Kidney (tissue), 22 donors: ENCODE measurements at places on chromosomes 7 and 10.

GRCh38 chr10:34656661-34657060 lies 158.4 kb downstream of the PARD3 start:
- no peak for DNase-seq

DNA sequence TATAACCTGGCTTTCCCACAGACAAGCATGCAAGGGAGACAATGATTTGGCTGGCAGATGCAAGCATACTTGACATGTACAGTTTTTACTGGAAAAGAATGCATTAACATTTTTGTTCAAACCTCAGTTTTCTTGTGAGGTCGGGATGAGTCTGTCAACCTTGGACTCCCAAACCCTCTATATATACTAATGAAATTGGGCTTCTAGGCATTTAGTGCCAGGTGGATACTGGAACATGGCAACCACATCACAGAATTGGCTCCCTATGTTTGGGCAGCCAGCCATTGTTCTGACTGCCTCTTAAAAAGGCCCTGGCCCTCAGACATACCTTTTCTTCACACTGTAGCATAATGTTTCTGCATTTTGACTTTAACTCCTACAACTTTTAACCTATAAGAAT lies 39.1 kb downstream of the CDK6 start:
- no peak for DNase-seq

DNA sequence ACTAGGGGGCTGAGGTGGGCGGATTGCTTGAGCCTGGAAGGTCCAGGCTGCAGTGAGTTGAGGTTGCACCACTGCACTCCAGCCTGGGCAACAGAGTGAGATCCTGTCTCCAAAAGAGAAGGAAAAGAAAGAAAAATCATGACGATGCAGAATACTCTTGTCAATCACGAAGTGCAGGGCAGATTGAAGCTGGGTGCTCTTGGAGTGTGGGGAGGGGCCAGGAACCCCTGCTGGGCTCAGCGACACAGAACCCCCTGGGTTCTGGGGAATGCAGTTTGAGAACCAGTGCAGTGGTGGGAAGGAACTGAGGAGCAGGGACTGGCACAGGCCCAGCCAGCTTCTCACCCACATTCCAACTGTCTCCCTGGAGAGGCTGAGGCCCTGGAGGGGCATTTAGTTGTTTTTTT lies 10.8 kb upstream of the INTS1 start:
- no peak for DNase-seq

DNA sequence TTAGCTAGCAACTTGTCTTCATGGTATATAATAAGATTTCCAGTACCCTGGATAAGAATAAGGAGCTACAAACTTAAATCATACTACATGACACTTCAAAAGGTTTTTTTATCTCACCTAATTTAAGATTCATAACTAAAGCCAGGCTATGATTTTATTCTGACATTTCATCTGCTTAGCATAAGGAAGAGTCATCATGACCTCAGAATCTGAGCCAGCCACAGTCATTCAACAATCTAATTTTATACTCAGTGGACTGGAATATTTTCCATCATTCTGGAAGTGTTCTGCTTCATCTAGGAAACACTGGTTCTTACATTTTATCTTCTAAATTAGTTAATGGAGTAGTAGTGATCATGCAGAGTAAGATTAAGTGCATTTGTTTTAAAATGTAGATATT lies 102.1 kb upstream of the KCND2 start:
- no peak for DNase-seq

GRCh38 chr10:103184615-103185014 lies 8.5 kb downstream of the NT5C2 start:
- DNase-seq, result peak; percentile 54

GRCh38 chr10:49152663-49153062 lies 18.8 kb upstream of the FAM170B start:
- DNase-seq, result no peak

DNA sequence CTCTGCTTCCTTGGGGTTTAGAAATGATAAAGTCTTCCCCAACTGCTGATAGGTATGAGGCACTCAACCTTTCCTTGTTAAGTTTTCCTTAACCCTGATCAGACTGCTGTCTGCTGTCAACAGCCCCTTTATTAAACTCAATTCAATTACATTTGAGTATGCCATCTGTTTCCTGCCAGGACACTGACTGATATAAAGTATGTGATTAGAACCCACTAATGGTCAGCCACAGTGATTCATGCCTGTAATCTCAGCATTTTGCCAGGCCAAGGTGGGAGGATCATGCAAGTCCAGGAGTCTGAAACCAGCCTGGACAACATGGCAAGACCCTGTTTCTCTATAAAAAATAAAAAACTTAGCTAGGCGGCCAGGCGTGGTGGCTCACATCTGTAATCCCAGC lies 18.1 kb downstream of the BAZ1B start:
- DNase-seq, result no peak

GRCh38 chr7:4072161-4072925 lies 609.8 kb upstream of the FOXK1 start:
- DNase-seq, result no peak

DNA sequence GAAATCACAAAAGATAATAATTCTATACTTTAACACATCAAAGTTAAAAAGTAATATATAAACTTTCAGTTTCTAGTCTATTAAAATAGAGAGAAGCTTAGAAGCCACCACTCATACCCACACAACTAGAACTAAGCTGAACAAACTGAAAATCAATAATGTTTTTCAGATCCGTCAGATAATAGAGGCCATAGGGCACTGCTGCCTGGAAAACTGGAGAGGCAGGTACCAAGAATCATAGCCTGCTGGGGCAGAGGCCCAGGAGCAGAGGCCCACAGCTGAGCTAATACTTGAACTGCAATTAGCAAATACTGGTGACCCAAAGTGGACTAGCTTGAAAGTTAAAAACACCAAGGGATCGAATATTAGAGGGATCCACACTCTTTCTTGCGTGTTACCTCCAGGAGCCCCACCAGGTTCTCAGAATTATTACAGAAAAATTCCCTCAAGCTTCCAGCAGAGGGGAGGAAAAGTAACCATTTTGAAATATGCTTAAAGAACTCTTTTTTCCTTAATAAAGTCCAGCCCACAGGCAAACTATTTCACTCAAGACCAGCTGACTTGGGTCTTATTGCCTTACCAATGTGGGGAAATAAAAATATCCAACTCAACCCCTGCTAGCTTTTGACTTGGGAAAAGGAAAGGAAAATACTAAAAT lies 774.1 kb upstream of the IGFBP3 start:
- DNase-seq, result no peak

DNA sequence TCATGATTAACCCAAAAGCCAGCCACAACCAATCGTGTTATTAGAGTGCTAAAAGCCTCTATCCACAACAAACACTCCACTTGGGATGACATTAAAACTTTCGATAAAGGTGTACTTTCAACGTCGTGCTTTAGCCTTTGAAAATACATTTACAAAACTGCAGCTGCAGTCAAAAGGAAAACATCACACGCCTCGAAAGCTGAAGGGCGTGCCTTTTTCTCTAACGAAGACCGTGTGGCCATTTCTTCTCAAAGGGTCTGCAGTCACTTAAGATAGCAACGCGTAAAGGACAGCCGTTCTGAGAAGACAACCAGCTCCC lies 1.1 kb downstream of the ARHGAP12 start:
- no peak for DNase-seq

DNA sequence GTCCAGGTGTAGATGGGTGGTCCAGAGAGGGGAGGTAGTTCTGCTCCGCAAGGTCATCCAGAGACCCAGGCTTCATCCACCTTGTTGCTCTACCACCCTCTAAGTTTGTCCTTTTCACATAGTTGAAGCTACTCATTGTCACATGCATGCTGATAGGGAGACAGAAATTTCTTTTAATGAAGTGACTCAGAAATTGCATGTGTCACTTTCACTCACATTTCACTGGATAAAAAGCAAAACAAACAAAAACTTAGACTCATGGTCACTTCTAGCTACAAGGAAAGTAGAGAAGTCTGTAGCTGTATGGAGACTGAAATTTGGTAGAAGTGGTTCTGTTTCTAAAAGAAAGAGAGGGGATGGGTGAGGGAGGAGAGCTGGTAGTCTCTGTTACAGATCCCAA lies 161.9 kb downstream of the SORCS3 start:
- DNase-seq, result no peak

DNA sequence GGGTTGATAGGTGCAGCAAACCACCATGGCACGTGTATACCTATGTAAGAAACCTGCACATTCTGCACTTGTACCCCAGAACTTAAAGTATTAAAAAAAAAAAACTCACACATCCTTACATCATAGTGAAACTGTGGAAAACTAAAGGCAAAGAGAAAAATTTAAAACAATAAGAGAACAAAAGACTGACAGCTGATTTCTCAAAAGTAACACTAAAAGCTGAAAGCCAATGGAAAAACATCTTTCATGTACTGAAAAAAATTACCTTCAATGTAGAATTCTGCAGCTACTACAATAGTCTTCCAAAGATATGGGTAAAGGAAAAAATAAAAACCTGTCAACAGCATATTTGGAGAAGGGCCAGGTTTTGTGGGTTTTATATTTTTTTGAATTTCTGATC lies 729.1 kb upstream of the NRP1 start:
- no peak for DNase-seq

DNA sequence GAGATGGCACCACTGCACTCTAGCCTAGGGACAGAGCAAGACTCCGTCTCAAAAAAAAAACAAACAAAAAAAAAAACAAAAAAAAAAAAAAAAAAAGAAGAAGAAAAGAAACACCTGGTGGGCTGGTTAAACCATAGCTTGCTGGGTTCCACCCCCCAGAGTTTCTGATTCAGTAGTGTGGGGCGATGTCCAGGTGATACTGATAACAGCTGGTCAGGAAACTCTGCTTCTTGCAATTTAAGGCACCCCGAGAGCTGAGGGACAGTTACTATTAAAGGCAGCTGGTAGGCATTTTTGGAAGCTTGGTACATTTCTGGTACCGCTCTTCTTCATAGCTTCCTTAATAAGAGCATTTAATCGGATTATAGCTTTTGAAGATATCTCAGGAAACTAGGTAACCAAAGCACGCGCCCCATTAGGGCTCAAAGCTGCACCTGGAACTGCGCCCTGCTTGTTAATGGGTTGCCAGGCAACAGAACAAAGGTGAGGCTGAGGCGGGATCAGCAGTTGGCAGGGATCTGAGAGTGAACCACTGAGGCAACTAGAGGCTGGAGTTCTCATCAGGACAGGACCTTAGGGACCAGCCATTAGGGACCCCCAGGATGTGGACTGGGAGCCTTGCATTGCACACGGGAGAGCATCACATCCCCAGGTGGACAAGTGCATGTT lies 6.5 kb upstream of the SDK1 start:
- DNase-seq, result peak; percentile 46

DNA sequence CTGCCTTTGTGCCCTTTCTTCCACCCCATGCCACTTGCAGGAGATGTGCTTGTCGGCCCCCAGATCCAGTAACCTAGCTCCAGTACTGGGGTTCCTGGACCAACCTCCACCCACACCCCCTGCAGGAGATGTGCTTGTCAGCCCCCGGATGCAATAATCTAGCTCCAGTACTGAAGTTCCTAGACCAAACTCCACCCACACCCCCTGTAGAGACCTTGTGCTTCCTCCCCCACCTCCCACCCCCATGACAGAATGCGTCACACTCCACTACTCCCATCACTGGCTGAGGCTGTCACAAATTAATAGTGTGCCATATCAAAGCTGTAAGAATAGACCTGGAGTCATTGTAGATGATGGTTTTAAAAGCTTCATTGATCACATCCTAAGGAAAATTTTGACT lies 185.0 kb downstream of the BICC1 start:
- peak; percentile 26 for DNase-seq

GRCh38 chr10:12501841-12502525 lies 152.6 kb downstream of the CAMK1D start:
- peak; percentile 26 for DNase-seq

DNA sequence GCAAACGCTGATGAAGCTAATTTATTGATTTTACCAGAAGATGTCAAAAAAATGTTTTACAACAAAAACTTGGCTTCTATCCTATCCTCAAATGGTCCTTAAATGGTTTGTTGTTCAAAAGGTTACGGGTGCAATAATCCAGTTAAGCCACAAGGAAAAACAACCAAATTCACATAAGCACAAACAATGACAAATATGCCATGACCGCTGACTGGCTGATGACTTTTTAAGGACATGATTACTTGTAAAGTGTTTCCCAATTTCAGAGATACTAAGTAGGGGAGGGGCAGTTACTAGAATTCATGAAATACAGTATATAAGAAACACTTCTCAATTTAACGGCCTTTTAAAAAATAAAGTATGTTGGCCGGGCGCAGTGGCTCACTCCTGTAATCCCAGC lies 28.8 kb downstream of the ABI1 start:
- no peak for DNase-seq

DNA sequence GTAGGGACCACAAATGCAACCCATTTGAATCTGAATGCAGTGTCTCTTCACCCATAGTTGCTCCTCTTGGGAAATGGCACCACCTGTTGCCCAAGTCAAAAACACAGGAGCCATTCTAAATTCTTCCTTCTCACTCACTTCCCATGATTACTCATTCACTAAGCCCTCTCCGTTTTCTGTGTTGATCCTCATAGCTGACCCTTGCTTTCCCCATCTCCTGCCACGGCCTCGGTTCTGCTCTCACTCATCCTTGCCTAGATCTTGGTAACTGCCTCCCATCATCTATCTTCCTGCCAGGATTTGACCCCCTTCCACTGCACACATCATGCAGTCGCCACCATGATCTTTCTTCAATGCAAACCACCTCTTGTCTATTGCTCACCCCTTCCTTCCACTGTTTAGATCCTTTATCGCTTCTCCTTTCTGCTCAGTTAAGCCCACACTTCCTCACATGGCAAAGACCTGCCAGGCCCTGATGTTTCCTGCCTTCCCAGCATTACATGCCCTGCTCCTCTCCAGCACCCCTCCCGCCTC lies 19.0 kb upstream of the CPN1 start:
- DNase-seq, result no peak

DNA sequence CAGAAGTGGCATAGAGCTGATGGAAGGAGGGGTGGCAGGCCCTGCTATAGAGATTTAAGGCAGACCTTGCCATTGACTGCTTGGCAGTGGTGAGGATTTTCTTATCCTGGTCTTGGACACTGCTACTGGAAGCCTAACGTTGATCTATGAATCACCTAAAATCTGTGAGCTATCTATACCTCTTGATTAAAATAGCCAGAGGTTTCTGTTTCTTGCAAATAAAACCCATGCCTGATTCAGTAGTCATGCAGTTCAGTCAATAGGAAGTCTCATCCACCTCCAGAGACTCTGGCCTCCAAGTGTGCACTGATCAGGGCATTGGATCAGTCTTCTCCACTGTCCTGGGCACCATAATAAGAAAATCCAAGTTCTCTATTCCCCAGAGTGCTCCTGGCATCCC lies 286.5 kb downstream of the PTEN start:
- no peak for DNase-seq

GRCh38 chr7:138127996-138128395 lies 51.7 kb downstream of the AKR1D1 start:
- no peak for DNase-seq

DNA sequence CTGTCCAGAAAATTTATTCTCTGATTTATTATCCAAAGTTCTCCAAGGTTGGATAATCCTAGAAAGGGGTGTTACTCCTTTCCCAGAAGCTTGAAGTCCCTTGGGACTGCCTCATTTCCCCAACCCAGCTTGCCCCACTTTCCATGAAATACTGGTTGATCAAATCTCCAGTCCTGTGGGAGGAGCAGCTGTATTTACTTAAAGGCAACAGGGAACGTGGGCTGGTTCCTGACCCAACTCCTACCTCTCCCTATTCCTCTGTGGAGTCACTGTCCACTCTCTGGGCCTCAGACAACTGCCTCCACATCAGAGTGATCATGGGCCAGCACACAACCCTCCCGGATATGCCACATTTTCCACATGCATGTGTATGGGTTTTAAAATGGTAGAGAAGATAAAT lies 166.2 kb upstream of the PRR15 start:
- no peak for DNase-seq
